ENCODE measurements at places on chromosomes 1 and 21.

DNA sequence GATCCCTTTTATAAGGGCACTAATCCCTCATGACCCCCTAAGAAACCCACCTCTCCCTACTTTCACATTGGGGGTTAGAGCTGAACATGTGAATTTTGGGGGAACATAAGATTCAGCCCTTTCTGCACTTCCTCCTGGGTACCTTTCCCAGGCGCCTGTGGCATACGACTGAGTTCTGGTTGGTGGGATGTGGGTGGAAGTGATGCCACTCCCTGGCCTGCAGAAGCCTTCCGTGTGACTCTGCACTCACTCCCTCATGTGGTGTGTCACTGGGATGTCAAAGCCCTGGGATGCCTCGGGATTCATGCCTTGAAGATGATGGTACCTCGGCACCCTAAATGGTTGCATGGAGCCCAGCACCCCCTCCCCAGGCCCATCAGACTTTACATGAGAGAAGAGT is 28.3 kb upstream of the VASH2 start:
- no peak for DNase-seq

DNA sequence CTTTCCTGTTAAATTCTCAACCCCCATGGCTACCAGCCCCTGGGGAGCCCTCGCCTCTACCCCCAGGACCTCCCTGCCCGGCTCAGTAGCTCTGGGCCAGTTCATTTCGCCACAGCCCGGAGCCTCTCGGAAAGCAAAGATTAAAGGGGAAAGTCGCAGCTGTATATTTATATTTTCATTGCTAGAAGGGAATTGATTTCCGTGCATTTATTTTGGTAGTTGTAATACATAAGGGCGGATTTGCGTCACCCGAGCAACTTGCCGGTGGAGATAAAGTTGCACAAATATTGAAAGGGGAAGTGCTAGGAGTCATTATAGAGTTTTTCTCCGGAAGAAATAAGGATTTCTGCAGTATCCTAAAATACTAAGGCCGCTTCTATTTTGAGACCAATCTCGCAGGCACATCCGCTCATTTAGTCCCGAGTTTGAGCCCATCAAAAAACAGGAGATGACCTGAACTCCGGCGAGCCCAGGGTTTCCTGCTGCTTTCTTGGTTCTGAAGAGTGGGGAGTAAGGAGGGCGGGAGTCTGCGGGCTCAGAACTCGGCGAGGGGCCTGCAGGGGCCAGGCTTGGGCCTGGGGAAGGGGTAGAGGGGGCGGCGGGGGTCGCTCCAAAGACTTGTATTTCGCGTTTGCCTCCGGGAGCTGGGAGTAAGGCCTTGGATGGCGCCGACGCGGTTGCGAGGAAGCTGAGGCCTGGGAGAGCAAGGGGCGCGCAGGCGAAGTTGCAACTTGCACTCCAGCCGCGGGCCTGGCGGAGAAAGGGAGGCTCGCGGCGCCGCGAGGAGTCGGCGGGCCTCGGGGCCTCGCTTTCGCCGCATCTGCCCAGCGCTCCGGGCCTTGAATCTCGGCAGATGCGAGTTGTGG is 2.5 kb upstream of the HLX start:
- DNase-seq: no peak

DNA sequence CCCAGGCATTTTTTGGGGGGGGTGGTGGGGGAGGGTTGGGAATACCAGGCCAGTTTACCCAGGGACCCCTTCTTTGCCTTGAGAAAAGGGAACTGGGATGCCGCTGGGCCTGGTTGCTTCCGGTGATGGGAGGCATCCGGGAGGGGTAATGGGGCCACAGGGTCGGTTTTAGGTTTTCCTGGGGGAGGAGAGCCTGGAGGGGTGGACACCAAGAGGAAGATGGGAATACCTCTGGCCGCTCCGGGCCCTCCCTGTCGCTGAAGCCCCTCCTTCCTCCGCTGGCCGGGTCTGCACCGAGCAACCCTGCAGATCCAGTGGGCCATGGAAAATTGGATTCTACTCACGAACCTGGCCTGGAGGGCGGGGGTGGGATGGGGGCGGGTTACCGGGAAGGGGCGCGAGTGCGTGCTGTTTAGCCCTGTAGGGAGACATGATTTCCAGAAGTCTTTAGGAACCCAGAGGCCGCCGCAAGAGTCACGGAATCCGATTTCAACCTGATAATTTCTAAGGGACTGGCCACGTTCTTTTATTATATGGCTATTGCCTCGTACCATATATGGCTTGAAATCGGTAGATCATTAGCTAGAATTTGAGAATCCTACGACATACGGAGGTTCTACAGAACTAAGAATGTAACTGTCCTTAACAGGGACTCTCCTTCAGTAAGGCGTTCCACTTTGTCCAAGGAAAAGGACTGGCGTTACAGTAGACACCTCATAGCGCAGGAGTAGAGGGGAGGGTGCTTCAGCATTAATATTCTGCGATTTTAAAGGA is 749 bp downstream of the AKIRIN1 start:
- no peak for DNase-seq

DNA sequence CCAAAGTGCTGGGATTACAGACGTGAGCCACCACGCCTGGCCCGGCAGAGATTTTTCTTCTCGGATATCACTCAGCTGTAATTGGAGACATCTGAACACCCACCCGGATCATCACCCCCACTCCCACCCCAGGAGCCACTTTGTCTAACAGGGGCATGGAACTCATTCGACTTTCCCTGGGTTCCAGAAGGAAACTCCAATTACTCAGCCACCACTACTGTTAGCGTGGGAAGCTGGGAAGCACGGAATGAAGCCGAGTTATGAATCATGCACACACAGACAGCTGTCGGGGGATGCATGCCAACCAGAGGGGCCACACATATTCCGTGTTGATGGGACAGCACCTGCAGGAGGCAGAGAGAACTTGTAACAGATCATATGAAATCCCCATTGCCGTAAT is 85.2 kb downstream of the HLCS start:
- DNase-seq: no peak

DNA sequence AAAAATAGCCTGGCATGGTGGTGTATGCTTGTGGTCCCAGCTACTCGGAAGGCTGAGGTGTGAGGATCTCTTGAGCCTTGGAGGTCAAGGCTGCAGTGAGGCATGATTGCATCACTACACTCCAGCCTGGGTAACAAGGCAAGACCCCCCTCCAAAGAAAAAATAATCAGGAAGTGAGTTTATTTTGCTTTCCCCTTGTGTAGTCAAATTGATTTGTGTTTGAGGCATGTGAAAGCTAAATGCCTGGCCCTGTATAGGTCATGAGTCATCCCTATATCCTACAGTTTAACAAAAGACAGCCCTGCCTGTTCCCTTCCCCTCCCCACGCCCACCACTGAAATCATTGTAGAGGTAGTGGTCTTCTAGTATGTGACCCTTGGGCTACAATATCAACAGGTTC is 241.4 kb upstream of the JUN start:
- DNase-seq: no peak

GRCh38 chr1:119308806-119309205 is 59.8 kb upstream of the HAO2 start:
- DNase-seq: no peak
